NCI-H1092 treated with DMSO at 0.1 percent for 48 hours (cell line): ENCODE measurements at places on chromosomes 3 and 15.

GRCh38 chr3:4511491-4512262 lies 18.5 kb downstream of the ITPR1 start:
- no peak for DNase-seq

DNA sequence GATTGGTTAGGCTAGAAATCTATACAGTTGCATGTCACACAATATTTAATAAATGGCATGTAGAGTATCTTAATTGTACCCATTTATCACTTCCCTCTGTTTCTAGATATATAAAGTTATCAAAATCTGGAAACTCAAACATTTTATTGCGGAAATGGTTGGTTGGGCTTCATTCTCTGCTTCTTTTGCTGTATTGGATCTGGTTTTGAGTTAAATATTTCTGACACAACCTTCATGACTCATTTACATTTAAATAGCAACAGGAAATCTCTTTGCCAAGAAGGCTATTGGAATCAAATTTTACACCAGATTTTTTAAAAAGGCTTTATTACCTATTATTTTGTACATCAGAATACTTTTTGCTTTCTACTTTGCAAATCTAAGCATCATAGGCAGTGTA lies 153.8 kb downstream of the EBLN2 start:
- no peak for DNase-seq

- no peak for DNase-seq
These were observed 35.4 kb downstream of the EPHB3 start for GRCh38 chr3:184596886-184597575.

GRCh38 chr15:38263996-38264395 lies 11.4 kb downstream of the SPRED1 start:
- DNase-seq: no peak

DNA sequence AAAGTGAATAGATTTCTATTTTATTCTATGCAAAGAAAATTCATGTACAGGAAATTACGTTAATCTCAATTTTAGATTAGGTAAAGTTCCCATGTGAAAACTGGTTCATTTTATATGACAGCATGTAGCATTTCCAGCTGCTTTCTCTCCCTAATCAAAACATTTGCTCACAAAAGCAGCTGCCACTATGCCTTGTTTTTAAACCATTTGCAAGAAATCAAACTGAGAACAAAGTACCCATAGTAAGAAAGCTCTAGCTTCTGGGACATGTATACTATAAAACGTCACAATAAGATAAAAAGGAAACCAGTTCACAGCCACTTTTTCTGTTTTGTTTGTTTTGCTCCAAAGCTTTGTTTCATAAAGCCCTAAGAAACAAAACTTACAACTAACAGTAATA lies 5.0 kb upstream of the CRYBG3 start:
- no peak for DNase-seq

DNA sequence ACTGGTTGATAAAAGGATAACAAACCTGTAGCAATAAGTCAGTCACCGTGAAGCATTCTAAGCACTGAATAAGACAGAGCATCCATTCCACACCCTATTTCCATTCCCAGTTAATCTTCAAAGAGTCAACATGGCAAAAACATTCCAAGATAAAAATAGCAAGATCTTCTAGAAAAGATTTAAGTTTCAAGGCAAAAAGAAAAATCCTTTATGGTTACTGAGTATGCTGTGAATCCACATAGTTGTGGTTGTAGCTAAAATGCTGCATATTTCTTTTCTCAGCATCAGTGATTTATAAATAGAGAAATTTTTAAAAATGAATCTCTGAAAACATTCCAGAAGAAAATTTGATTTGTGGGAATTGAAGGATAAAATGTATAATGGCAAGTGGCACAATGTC lies 21.1 kb downstream of the GAP43 start:
- no peak for DNase-seq

- DNase-seq: no peak
These were observed 279.7 kb upstream of the GOLGA6L4 start for GRCh38 chr15:83955806-83956265.

GRCh38 chr3:31226346-31226745 lies 306.4 kb upstream of the STT3B start:
- DNase-seq: no peak

- DNase-seq: no peak
These were observed 209.6 kb upstream of the PLSCR5 start for GRCh38 chr3:146814601-146815315.

DNA sequence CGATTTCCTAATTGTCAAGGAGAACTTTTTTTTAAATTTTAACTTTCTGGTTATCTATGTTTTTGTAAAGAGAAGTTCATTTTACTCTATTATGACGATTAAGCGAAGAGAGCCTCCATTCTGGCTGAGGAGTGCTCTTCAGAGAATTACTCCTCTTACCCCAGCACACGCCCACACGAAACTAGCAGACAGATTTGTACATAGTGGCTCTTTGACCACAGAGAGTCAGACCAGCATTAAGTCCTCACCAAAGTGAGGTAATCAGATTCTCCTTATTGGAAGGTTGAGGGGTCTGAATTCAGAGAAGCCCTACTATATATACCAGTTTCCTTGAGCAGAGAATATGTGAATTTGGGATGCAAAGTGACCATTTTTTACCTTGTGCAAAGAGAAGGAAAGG lies 204.8 kb upstream of the TSC22D2 start:
- no peak for DNase-seq

- DNase-seq: no peak
These were observed 24.2 kb downstream of the TLNRD1 start for GRCh38 chr15:81024936-81025335.

GRCh38 chr3:151113343-151113742 lies 27.9 kb downstream of the MED12L start:
- DNase-seq: no peak

GRCh38 chr3:106001923-106002322 lies 133.1 kb upstream of the CBLB start:
- DNase-seq: no peak

GRCh38 chr3:169118666-169119370 lies 544.7 kb downstream of the MECOM start:
- no peak for DNase-seq

- DNase-seq: no peak
These were observed 208.9 kb upstream of the TPM1 start for GRCh38 chr15:62833646-62834045.

- no peak for DNase-seq
These were observed 361.4 kb upstream of the TRIM42 start for GRCh38 chr3:140316466-140316865.

DNA sequence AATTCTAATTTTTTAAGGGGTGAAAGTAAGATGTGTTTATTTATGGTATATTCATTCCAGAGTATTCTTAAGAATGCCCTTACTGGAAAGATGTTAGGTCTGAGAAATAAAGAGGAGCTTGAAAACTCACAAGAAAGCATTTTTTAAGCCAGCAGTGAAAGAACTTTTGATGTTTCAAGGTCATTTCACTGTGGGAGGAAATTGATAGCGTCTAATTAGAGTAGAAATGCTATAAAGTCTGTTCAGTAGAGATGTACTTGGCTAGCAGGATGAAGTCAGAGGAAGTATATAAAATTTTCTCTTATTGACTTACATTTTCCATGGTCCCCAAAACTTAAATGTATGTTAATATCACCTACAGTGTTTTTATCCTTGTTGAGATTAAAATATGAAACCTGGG lies 354.6 kb downstream of the CNTN6 start:
- DNase-seq: no peak

DNA sequence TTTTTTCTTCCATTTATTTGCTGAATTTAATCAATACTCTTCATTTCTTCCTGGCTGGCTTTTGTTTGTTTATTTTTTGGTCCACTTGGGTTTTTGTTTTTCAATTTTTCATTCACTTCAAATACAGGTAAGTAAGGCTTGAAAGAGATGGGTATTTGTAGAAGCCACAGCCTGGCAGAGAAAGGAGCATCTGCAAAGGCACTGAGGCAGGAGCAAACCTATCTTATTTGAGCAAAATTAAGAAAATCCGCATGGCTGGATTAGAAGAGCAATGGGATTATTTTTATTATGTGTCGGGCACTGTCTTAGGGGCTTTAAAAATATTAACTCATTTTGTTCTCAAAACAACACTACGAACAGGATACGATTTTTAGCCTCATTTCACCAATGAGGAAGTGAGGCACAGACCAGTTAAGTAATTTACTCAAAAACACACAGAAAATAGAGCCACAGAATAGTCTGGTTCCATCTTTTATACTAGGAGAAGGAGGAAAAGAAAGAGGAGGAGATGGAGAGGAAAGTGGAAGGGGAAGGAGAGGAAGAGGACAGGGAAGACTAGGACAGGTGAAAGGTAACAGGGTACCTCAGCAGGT lies 35.1 kb upstream of the CCDC80 start:
- DNase-seq: no peak

- DNase-seq: no peak
These were observed 46.1 kb downstream of the ABI3BP start for GRCh38 chr3:100947119-100947518.

- no peak for DNase-seq
These were observed 445.5 kb upstream of the TBL1XR1 start for GRCh38 chr3:177642804-177643125.

DNA sequence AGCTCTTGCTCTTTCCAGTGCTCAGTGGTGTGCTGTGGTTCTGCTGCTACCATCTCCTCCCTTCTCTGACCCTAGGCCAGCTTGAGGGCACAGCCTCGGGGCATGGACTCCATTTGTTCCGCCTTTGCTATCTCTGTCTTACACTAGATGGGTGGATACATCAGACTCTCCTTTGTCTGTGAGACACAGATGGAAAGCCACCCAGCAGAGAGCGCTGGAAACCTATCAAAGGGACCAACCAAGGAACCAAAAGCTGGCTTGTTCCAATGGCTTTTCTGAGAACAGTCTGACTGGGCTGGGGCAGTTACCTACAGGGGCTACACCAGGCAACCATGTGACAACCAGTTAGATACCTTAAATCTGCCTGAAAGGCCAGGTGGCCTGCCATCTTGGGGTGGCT lies 63.8 kb downstream of the NPTN start:
- DNase-seq: no peak

DNA sequence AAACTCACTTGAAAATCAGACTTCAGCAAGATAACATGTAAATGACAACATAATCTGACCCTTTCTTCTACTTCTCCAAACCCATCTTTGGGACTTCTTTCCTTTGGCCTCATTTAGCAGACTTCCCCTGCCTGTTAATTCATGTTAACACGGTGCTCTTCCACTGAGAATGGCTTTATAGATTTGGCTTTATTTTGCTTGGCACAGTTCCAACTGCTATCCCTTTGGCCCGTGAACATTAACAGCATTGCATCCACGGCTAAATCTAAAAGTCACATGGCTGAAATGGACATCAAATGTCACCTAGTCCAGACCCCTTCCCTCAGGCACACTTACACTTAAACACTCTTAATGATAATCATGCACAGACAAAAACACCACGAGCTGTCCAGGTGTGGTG lies 3.8 kb downstream of the ZMAT3 start:
- DNase-seq: peak; percentile 4

GRCh38 chr3:43606284-43606683 lies 15.5 kb downstream of the ANO10 start:
- DNase-seq: no peak

DNA sequence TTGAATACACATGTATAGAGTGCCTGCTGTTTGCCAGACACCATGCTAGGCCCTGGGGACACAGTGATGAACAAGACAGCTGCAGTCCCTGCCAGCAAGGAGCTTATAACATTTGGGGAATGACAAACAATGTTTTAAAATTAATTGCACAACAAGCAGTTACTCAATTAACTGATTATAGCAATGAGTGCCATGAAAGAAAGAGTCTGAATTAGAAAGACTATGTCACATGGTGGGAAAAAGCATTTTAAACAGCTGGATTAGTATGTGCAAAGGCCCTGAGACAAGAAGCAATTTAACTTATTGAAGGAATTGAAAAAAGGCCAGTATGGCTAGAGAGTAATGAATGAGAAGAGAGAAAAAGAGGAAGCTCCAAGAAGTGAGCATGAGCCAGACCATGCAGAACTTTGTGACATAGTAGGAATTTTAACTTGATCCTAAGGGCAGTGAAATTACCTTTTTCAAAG lies 64.5 kb upstream of the PLXNA1 start:
- no peak for DNase-seq

GRCh38 chr15:30990446-30991254 lies 778 bp downstream of the MTMR10 start:
- no peak for DNase-seq

DNA sequence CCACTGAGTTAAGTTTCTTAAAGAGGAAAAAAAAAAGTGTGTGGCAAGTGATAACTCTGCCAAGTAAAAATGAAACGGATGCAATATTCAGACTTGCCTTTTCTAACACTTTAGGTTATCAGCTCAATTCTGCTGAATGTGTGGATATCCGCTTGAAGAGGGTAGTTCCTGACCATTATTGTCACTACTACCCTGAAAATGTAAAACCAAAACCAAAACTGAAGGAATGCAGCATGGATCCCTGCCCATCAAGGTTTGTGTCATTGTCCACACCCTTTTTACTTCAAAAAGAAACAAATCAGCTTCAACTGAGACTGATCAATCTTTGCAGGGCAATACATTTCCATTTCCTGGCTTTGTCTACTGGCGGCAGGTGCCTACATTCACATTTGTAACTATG lies 236.1 kb downstream of the ADAMTSL3 start:
- no peak for DNase-seq

DNA sequence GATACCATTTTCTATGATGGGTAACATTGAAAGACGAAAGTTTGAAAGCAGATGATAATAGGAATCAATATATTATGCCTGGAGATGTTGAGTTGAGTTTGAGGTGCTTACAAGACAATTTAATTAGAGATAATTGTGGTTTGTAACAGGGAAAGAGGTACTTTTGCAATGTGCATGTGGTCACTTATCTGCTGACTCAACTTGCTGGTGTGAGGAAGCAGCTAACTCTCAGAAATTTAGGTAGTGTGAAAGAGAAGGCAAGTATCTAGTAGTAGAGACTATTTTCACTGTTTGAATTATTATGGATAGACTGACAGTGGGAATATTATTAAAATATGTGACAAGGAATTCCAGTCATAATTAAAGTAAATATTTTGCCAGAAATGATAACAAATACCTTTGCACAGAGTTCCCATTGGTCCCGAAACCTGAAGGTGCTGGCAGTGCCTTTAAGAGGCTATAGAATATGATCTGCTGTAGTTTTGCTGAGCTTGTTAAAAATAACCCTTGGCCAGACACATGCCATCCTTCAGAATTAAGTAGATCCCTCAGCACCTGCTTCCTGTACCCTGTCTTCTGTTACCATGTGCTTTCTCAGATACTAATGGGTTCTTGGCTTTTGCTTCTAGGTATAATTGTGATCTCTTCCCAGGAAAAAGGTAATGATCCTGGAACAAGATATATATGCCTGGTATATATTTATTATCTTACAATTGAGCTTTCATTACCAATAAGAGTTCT lies 315.9 kb downstream of the BCHE start:
- DNase-seq: no peak

GRCh38 chr3:107848351-107848915 lies 242.4 kb downstream of the CD47 start:
- no peak for DNase-seq

DNA sequence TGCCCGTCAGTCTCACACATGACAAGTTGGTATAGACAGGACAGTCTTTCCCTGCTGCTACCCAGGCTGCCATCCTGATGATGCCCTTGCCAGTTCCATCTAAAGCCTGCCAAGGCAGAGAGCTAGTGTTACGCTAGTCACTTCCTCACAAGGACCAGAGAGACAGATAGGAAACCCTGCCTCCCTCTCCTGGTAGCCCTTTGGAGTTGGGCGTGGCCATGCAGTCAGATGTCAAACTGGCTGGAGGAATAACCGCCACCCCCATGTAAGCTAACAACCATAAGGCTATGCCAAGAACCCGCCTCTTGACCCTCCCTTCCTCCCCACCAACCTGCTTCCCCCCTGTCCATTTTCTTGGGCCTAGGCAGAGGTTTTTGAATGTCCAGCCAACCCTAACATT lies 2.8 kb downstream of the TMEM115 start:
- DNase-seq: no peak

GRCh38 chr3:98525494-98525893 lies 2.8 kb upstream of the CLDND1 start:
- DNase-seq: no peak
